Transverse colon (tissue), 4 donors: ENCODE measurements at places on chromosomes 13 and 19. TPM values are rescaled to one million over a fixed set of nuclear protein-coding genes. Genes with fewer than 3 reads are reported as not detected.
A peak's percentile ranks its signal among the peaks of the same experiment; 100 is the strongest.

- DNase-seq: peak; percentile 59
Measured at GRCh38 chr19:3098515-3099346, 4.6 kb downstream of the GNA11 start.

- no peak for DNase-seq
Measured at GRCh38 chr13:24323036-24323738, 13.8 kb downstream of the C1QTNF9 start.

GRCh38 chr19:47142779-47143178, 12.1 kb downstream of the SAE1 start:
- DNase-seq: no peak

- no peak for DNase-seq
Measured at GRCh38 chr19:36258028-36258875, 43.3 kb downstream of the ZNF146 start.

- DNase-seq: no peak
Measured at GRCh38 chr13:32391101-32391619, 36.8 kb downstream of the N4BP2L1 start.

DNA sequence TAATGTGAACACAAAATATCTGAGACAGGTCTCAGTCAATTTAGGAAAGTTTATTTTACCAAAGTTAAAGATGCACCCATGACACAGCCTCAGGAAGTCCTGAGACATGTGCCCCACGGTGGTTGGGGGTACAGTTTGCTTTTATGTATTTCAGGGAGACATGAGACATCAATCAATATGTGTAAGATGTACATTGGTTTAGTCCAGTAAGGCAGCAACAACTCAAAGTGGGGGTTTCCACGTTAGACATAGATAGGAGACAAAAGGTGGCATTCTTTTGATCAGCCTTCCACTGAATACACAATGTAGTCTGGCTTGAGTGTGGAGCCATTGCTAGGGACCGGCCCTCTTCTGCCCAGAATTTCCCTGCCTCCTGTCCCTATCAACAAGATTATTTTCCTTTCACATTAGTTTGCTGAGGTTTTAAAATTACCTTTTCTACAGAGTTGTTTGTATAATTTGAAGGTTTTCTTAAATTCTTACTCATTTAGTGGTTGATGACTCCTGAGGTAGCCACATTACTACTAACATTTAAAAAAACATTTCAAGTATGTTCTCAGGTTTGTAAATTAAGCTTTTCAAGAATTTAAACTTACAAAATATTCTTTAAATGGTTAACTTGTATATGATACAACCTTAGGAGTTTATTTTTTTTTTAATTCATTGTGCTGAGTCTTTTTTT, 33.2 kb downstream of the RNASEH2B start:
- DNase-seq: no peak

Gene SMIM17
- total RNA-seq: not detected
